NCI-H510A (cell line): ENCODE measurements at places on chromosomes 2 and 18.

GRCh38 chr2:3238951-3239841, 138.4 kb downstream of the EIPR1 start:
- no peak for DNase-seq

- no peak for DNase-seq
Measured at GRCh38 chr18:38902796-38903195, 1337.2 kb upstream of the CELF4 start.

GRCh38 chr18:49980896-49981295, 167.6 kb upstream of the ACAA2 start:
- DNase-seq = no peak

DNA sequence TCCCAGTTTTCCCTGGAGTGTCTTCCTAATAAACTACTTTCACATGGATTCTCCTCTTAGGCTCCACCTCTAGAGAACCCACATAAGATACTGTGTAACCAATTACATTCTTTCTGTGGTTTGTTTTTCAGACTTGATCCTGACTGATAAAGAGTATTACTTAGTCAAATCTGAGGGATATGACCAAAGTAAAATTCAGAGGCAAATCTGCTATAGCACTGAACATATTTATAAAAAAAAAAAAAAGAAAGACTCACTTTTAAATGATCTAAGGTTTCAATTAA, 13.9 kb downstream of the CKAP2L start:
- no peak for DNase-seq

DNA sequence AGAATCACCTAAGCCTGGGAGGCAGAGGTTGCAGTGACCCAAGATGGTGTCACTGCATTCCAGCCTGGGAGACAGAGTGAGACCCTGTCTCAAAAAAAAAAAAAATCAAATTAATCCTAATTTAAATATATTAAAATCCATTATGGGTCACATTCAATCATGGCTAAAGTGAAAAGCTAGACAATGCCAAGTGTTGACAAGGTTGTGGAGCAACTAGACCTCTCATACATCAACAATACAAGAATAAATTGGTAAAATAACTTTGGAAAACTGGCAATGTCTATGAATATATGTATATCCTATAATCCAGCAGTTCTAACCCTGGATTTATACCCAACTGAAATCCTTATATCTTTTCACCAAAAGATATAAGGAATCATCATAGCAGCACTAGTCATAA, 23.4 kb upstream of the ATL2 start:
- no peak for DNase-seq

DNA sequence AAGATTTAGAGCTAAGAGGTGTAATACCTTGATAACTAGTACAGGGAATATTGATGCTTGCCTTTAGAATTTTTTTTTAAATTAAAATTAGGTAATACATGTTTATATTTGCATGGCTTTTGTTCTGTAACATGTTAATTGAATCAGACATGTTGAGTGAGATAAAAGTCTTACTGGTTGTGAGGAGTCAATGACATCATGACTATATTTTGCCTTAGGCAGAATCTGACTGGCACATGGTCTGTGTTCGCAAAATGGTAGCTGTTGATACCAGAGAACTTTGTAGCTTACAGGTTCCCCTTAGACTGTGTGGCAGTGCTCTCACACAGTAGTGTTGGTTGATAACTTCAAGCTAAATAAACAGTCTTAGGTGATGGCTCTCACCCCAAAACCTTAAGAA, 199.7 kb downstream of the PTPRM start:
- no peak for DNase-seq

DNA sequence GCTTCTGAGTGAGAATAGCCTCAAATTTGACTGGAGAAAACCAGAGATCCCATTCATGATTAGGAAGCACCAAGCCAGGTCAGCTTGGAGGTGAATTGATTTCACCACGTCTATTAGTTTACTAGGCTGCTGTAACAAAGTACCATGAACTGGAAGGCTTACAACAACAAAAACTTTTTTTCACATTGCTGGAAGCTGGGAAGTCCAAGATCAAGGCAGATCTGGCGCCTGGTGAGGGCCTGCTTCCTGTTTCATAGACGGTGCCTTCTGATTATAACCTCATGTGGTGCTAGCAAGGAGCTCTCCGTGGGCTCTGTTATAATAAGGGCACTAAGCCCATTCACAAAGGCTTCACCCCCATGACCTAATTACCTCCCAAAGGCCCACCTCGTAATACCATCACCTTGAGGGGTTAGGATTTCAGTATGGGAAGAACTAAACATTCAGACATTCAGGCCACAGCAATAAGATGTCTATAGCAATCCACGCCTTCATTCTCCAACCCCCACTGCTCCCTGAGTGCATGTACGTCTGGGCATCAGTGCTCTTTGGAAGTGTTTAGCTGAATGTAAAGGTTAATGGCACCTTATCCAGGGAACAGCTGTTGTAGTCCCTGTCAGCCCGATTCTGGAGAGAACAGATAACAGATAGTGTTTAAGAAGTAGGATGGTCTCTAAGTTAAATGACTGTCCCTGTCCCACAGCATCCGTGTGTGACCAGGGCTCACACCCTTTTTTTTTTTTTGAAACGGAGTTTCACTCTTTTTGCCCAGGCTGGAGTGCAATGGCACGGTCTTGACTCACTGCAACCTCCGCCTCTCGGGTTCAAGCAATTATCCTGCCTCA, 89.2 kb downstream of the SOCS6 start:
- no peak for DNase-seq

DNA sequence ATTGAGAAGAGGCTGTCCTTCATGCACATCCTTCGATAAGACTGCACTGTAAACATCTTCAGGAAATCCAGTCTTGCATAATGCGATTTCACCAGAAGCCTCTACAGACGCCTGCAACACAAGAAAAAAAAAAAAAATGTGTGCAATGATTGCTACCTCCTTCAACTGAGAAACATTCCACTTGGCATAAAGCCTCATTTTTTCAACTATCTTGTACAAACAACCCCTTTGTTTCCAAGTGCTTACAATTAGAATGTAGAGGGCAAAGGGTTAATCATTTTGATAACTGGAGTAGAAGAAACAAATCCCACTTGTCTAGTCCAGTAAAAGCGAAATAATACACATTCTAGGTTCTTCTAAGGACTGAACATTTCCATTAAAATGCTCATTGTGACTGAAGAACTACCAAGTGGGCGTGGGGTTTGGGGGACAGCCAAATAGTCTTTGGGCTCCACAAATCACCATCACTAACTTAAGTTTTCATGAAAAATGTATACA, 29.2 kb downstream of the CDH2 start:
- no peak for DNase-seq

- no peak for DNase-seq
Measured at GRCh38 chr18:45007531-45007930, 326.8 kb downstream of the SETBP1 start.

- no peak for DNase-seq
Measured at GRCh38 chr18:27378431-27379095, 193.5 kb upstream of the CHST9 start.

- DNase-seq = peak; percentile 39
Measured at GRCh38 chr2:225400060-225400511, 576 bp downstream of the NYAP2 start.

DNA sequence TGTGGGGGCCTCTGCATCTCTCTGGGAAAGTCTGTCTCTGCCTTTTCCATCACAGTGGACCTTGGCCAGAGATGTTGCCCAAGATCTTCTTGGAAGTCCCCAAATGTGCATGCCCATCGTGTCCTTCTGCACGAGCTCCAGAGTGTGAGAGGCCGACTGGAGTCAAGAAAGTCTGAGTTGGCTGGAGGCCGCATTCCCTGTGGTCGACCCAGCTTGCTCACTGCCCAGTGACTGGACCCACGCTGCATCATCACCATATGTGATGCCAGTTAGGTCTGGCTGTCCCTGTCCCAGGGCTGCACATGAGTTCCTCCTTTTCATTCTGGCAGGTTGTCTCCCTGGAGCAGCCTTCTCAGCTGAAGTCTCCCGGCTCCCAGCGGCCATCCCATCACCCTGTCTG, 93.8 kb downstream of the ARL4C start:
- DNase-seq = no peak

DNA sequence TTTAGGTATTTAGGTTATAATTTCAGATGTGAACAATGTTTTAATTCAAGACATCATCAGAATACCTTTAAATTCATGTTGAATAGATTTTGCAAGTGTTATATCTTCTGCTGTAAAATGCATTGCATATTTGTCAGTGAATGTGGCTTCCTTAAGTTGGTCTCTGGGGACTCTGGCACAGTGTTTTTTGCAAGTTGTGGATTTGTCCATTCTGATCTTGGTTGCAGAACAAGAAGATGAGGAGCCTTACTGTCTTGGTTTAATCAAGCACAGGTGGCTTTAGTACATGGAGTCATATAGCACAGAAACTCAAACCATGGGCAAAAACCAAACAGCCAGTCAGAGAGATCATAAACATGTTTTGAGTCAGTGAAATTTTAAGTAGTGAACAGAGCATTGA, 135.7 kb downstream of the ARHGAP28 start:
- no peak for DNase-seq

DNA sequence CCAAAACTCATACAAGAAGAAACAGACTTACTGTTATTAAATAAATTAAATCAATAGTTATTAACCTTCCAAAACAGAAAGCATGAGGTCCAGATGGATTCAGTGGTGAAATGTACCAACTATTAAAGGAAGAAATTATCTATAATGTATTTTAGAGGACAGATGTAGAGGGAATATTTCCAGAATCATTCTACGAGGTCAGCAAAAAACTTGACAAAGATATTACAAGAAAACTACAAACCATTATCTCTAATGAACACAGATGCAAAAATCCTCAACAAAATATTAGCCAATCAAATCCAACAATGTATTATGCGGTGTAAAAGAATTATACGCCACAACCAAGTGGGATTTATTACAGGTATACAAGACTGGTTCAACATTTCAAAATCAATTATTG, 63.7 kb downstream of the ROCK2 start:
- no peak for DNase-seq

DNA sequence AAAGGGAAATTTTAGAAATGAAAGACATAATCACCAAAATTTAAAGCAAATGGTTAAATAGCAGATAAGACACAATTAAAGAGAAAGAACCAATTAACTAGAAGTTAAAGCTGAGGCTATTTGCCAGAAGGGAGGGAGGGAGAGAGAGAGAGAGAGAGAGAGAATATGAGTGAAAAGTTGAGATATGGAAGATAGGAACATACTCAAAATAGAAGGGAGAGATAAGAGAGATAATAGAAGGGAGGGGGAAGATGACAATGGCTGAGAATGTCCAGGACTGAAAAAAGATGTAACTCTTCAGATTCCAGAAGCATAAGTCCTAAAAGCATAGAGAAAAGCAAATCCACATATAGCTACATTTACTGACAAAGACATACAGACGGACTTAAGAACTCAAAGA, 17.1 kb upstream of the AAK1 start:
- DNase-seq = no peak

DNA sequence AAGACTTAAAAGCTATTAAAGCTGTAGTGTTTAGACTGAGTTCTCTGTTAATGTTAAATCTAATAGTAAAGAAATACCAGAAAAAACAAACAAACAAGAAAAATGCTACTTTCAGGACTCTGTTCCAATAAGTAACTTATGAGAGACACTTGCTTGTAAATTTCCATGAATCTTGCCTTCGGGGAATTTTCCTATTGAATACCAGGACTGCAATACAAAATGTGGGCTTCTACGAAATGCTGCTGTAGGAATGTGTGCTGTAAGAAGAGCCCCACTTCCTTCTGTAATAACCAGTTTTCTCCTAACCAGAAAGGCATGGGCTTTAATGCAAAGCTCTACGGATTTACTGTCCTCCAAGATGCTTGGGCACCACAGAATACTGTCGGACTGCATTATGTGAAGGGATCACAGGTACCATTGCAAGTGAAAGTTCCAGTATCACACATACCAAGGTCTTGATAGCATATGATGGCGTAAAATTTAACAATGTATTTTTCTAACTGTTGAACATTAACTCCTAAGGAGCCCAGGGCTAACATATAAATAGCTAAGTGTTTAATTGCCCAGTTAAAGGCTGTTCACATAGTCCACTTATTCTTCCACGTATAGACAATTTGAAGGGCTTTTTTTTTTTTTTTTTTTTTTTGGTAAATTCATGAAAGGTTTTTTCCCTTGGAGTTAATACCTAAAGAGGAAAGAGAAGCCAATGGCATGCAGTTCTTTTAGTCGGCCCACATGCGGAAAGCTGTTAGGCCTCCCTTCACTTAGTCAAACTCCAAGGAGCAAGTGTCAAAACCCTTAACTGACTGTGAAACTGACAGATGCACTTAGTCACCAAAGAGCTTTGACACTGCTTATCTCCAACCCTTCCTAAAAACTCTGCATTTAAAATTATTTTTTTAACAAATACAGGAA, 564.0 kb upstream of the POU3F3 start:
- DNase-seq = no peak

- no peak for DNase-seq
Measured at GRCh38 chr2:74740395-74740740, 86.3 kb downstream of the SEMA4F start.

- no peak for DNase-seq
Measured at GRCh38 chr18:75160364-75160763, 48.6 kb downstream of the PTGR3 start.

DNA sequence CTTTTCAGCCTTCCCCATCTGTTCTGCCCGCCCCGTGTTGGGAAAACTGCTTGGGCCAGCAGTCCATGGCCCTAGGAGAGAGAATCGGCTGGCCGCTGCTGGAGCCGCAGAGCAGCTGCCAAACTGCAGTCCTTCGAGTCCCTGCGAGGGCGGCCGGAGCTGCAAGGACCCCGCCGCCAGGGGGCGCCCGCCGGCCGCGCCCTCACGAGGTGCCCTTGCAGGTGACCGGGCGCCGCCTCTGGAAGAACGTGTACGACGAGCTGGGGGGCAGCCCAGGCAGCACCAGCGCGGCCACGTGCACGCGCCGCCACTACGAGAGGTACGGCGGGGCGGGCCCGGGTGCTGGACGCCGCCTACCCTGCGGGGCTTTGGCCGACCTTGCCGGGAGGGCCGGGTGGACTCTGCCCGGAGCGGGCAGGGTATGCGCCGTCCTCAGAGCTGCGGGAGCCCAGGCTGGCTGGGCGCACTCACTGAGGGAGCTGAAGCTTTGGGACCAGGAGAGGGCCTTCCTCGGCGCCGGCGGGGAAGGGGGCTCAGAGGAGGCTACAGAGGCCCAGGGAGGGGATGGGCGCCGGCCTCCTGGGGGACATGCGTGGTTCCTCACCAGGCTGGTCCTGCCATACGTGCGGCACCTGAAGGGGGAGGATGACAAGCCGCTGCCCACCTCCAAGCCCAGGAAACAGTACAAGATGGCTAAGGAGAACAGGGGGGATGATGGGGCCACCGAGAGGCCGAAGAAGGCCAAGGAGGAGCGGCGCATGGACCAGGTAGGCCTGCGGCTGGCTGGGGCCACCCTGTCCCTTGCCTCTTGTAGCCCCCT, 13.6 kb downstream of the ARID5A start:
- DNase-seq = no peak

- no peak for DNase-seq
Measured at GRCh38 chr2:169767243-169767888, 31.3 kb upstream of the SSB start.
